OCI-M1 (cell line): ENCODE measurements at places on chromosomes 16 and 17.
A peak's percentile ranks its signal among the peaks of the same experiment; 100 is the strongest.

- peak; percentile 90 for DNase-seq
Observed at GRCh38 chr17:39863918-39864746, at the start of gene IKZF3. Gene IKZF3 (minus strand): TSS chr17:39864312. CDS start chr17:39864126, 186 bp downstream.

- DNase-seq, result peak; percentile 6
Observed at GRCh38 chr16:10080051-10080772, 102.0 kb downstream of the GRIN2A start.

DNA sequence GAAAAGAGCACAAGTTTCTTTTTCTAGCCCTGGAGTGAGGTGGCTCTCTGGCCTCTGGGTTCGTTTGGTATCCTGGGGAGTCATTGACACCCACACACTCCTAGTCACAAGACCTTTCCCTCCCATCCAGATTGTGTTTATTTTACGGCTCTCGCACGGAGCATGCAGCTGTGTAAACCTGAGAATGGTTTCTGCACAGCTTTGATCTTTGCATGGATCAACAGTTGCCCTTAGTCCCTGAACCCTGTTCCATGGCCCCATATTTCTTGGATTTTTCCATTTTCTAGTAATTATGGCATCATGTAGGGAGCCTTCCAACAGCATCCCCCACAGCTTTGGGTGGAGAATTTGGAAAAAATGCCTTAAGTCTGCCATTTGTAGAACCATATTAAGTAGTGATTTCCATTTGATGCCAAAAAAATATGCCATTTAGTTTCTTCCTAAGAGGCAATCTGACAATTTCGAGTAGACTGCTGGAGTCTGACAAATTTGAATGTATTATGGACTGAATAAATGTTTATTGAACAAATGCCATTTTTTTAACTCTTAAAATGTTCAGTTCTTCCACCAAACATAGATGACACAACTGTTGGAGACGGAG lies 197.7 kb downstream of the WWOX start:
- no peak for DNase-seq

DNA sequence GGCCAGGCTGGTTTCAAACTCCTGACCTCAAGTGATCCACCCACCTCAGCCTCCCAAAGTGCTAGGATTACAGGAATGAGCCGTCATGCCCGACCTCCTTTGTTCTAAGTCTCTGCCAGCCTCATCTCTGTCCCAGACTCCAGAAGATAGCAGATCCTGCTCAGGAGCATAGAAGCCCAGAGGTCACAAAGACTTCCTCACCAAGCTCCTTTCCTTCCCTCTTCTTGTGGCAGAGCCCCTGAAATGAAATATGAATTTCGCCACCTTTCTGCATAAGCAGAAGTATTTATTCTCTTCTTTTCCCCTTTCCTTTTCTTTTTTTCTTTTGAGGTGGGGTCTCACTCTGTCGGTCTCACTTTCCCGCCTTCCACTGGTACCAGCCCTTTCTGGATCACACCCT lies 11.5 kb upstream of the PIPOX start:
- no peak for DNase-seq

DNA sequence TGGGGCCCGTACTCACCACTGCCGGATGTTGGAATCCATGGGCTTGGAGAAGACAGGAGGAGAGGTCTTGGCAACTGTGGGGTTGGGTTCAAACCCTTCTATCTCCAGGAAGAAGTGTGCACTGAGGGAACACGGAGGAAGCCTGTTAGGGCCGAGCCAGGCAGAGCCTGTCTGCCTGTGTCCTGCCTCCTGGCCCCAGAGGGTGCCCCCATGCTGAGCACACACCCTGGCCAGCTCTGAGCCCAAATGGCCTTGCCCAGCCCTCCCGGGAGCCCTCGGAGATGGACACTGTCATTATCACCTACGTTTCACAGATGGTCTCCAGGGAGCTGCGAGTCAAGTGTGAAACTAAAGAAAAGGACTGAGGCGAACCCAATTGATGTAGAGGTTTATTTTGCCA lies 12.5 kb downstream of the TRPV3 start:
- DNase-seq, result no peak

DNA sequence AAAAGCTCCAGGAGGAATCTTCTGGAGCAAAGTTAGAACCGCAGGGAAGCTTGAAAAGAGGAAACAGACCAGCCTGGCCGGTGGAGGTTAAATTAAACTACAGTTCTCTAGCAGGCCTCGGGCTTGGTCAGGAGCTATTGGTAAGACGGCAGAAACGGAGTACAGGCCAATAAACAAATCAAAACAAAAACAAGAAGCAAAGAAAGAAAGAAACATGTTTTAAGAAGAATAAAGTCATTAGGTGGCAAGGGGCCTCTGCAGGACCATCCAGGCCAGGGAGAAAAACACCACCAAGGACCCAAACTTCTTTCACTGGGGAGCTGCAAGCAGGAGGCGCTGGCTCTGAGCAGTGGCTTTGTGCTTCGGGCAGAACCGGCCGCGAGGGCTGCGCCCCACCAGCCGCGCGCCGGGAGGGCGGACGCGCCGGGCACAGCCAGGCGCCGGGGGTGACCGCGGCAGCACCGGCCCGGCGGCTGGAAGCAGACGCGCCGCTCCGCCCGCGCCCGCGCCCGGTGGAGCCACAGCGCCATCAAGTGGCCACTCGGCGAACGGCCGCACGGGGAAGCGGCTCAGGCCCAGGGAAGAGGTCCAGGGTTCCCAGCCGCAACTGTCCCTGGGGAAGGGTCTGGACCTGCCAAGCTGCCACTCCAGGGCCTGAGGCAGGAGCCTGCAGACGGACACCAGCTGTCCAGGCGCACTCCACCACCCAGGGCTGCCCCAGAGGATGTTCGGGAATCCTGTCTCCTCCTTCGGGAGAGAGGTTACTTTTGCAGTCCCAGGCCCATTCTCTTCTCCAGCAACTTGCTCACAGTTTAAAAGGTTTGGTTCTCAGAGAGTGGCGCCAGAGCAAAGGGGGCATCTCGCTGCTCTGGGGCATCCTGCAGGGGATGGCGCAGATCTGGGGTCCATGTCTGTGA lies 419.4 kb downstream of the SOX9 start:
- DNase-seq, result peak; percentile 72

GRCh38 chr17:67443931-67444595 lies 67.0 kb downstream of the PITPNC1 start:
- DNase-seq, result no peak
